GDM1 (cell line): ENCODE measurements at places on chromosomes 7 and 10.

GRCh38 chr10:3825244-3825643 is 40.2 kb upstream of the KLF6 start:
- DNase-seq = no peak

GRCh38 chr10:44153918-44154670 is 230.8 kb downstream of the CXCL12 start:
- no peak for DNase-seq

- no peak for DNase-seq
These were observed 1254.4 kb upstream of the PHF14 start for GRCh38 chr7:9719303-9719702.

GRCh38 chr7:100613412-100614175 is 1.3 kb downstream of the MOSPD3 start:
- DNase-seq = no peak

DNA sequence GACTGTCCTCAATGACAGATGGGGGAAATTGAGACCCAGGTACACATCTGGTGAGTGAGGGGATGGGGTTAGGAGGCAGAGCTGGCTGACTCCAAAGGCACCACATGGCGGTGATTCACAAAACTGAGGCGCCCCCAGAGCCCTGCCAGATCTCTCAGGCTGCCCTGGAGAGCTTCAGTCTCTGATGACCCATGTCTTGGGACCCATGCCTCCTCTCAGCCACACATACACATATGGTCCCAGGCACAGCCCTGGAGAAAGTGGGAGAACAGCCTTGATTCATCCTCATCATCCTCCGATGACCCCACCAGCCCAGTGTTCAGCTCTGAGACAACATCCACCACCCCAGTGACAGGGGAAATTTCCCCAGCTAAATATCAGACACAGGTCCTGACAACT is 426.0 kb downstream of the RPS24 start:
- no peak for DNase-seq

DNA sequence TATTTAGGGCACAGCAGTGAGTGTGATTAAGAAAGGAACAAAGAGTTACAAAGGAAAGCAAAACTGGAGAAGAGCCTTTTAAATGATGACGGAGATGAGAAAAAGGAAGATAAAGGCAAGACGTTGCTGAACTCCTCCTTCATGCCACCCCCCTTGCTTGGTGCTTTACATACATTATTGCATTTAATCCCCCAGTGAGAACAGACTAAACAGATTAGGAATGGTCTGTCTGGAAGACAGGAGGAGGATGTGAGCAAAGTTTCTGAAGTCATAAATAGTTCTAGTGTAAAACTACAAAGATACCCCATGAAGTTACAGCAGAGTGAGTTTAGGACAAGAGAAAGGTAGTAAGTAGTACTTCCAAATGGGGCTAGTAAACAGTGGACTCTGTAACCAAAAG is 113.5 kb downstream of the PLCE1 start:
- DNase-seq = no peak
